ENCODE measurements at places on chromosomes 2 and 18.

DNA sequence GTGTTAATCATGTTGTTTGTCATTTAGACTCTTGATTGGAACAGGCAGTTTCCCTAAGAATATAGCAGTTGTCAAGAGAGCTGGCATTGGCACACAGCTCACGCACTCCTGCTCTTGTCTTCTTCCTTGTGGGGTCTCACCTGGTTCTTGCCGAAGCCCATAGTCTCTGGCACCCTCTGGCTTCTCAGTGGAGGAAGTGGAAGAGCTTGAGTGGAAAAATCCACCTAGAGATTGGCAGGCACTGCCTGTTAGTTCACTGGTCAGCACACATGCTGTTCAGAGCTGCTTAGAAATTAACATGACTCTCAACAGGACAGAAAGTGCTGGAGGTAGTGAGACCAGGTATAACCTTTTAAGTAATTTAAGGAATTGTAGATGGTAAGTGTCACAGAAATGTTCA, 28.3 kb downstream of the SCTR start:
- no peak for DNase-seq

DNA sequence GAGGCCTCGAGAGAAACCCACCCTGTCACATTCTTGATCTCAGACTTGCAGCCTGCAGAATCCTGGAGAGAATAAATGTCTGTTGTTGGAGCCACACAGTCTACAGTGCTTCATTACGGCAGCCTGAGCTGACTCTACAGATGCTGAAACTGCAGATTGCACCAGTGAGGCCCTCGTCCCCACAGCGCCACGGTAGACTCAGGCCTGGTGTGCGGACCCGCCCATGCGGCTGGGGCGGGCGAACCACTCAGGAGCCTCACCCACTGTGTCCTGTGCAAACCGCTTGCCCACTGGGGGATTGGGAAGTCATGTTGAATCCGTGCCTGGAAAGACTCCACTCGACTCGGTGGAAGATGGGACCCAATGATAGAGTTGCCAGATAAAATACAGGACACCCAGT, 125.2 kb upstream of the COPS8 start:
- DNase-seq, result no peak

GRCh38 chr2:172667581-172668325, 67.9 kb upstream of the RAPGEF4 start:
- DNase-seq, result no peak

DNA sequence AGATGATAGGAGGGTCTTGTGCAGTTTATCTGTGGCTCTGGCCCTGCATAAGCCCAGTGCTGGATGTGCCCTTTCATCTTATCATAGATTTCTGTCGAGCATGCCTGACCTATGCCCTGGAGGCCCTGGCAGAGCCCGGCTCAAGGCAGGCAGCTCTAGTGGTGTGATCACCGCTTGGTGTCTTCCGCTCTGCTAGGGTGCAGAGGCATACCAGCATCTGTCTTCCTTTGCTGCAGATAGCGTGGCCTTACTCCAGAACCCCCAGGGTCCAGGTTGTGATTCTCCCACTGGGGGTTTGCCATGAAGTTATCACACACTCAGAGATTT, 13.7 kb upstream of the TRAF3IP1 start:
- no peak for DNase-seq

GRCh38 chr2:72886505-72887031, 640 bp upstream of the SPR start:
- peak; percentile 46 for DNase-seq

DNA sequence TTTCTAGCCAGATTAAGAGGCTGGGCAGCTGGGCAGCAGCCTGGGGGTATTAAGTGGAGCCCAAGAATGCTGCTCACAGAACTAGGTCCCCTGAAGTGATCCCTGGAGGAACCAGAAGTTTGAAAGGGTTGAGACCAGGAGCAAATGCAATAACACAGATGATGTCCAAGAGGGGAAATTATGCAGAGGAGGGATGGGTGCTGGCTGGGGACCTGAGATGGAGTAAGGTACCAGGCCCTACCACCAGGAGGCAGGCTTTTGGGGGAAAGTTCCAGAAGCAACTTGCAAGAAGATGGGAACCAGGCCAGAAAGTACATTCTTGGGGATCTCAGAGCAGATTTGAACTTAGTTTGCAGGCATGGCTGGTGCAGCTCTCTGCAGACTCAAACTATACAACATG, 175.1 kb downstream of the NCK2 start:
- DNase-seq, result no peak

- DNase-seq, result no peak
Measured at GRCh38 chr2:108588070-108588668, 53.9 kb downstream of the LIMS1 start.

Data from NCI-H1105 treated with DMSO at 0.1 percent for 48 hours (cell line).